ENCODE measurements at places on chromosomes 5 and 9.

GRCh38 chr9:70607329-70607728 is 192.9 kb upstream of the KLF9 start:
- no peak for DNase-seq

DNA sequence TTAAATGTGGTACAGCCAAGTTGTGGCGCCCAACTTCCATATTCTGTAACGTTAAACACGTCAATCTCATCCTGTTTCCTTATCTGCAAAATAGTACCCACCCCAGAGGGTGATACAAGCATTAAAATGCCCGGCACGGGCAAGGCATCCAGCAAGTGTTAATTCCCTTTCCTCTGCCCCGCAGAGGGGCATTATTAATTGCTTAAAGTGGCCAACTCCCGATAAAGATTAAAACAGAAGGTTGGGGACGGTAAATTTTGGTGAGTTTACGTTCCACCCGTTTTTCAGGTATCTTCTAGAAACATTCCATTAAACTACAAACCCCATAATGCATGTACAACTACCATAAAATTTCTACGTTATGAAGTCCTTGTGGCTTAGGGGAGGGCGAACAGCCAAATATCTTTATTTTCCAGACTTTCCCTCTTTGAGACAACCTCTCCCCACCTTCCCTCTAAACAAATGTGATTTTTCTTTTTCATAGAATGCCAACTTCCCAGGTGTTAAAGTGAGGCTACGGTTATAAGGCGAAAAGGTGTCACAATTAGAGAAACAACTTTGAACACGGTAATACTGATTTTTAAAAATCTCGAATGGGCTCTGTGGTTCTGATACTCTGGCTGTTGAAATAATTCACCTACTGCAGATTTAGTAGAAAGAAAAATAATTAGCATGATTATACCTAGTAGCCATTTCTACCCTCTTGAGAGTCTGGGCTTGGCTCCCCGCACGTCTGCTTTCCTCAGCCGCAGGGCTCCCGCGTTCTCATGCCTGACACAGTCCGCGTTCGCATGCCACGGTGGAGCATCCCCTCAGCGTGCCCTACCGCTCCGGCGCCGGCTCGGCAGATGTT is 1.2 kb upstream of the GPBP1 start:
- DNase-seq, result no peak

- no peak for DNase-seq
Observed at GRCh38 chr5:95973793-95974325, 12.2 kb upstream of the ELL2 start.

GRCh38 chr5:106408570-106408969 is 1262.2 kb downstream of the EFNA5 start:
- DNase-seq, result no peak

DNA sequence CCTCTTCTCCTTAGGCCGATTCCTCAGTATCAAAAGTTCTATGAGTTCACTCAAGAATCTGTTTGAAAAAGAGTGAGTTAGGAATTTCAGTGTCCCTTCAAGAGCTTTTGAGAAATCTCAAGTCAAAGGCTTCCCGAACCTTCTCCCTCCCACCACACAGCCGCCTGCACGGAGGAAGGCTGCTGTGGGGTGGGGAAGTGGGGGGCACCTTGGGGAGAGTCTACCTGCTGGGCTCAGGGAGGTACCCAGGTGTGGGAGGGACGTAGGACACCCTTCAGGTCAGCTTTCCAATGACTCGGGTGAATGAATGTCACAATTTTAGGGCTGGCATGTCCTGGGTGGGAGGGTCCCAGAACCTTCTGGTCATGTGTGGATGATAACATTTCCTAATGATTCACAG is 17.5 kb downstream of the CXCL14 start:
- no peak for DNase-seq

- no peak for DNase-seq
Observed at GRCh38 chr5:96506376-96506775, 73.3 kb upstream of the PCSK1 start.

DNA sequence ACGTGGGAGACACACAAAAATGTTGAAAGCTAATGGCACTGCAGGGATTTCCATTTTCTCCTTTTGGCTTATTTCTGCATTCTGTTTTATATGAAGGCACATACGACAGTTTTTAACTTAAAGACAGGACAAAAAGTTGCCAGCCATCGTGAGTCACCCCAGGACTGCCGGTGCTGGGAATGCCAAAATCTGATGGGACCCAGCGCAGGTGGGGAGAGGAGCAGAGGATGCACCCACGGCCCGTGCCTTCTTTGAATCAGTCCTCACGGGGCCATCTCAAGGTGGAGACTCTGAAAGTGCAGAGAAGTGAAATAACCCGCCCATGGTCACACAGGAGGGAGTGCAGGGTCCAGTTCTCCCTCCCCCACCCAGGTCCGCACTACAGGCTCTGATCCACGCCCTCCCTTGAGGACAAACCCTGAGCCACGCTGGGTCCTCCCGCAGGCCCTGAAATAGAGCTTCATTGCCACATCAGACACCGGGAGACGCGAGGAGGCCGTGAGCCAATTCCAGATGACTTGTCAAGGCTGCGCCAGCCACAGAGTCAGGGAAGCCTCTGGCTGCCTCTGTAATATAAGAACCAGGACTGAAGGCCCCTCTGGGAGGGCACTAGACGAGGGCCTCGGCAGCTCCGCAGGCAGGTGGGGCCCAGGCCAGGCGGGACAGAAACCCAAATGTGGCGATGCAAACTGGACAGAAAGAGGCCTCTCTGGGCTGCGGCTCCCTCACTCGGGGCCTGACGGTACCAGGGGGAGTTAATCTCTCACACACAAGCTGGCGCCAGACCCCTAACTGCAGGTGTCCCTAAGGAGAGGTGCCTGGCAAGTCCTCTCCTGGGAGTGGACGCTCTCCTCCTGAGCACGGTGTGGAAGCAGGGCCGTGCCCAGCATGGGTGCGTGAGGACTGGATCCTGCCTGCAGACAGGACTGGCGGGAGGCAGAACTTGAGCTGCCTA is 22.9 kb downstream of the ADAMTS2 start:
- DNase-seq, result no peak

- no peak for DNase-seq
Observed at GRCh38 chr5:140185409-140185808, 10.4 kb downstream of the CYSTM1 start.

GRCh38 chr5:6584101-6584645 is 48.7 kb downstream of the NSUN2 start:
- DNase-seq, result no peak

DNA sequence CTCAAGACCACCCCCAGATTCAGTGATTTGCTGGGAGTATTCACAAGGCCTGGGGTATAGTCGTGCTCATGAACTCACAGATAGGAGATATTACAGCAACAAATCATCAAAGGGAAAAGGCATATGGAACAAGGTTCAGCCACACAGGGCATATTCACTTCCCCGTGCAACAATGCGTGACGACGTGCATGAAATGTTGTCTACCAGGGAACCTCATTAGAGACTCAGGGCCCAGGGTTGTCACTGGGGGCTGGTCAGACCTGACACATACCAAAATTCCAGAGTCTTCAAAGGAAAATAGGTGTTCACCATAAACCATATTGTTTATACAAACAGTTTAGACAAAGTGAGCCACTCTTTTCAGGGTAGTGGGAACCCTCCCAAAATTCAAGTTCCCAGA is 212.4 kb downstream of the RFK start:
- no peak for DNase-seq

GRCh38 chr9:110864011-110864410 is 174.3 kb downstream of the LPAR1 start:
- DNase-seq, result no peak

- DNase-seq, result no peak
Observed at GRCh38 chr5:38094889-38095288, 163.5 kb upstream of the EGFLAM start.
